H4 (cell line): ENCODE measurements at places on chromosomes 7 and 10.

GRCh38 chr10:119253433-119254174, 46.2 kb downstream of the GRK5 start:
- peak; percentile 87 for DNase-seq

GRCh38 chr10:117694190-117694589, 151.6 kb downstream of the EMX2 start:
- no peak for DNase-seq

- no peak for DNase-seq
Observed at GRCh38 chr7:147376192-147376591, 1214.4 kb upstream of the C7orf33 start.

DNA sequence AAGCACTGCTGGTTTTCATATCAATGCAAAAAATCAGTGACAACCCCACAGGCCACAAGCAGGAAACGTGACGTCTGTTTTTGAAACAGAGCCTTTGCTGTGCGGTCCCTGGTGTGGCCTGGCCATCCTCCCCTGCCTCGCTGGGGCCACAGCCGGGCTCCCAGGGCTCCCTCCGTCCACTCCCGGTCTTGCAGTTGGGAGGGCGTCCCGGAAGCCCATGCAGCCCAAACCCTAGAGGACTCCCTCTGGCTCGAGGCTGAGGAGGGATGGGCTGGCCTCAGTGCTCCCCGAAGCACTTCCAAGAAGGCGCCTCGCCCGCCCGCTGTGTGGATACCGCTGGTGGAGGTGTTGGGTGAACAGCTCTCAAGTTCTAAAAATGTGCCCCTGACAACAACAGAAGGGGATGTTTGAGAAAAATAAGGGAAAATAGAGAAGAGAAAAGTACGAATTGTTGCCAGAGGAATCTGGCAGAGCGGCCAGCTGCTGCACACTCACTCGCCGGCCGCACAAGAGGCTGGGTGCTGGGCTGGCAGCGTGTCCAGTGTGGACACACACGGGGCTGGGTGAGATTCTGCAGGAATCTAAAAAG, 73.5 kb downstream of the ZRANB1 start:
- no peak for DNase-seq

- no peak for DNase-seq
Observed at GRCh38 chr7:99829524-99830160, 1.8 kb downstream of the CYP3A43 start.

- no peak for DNase-seq
Observed at GRCh38 chr10:13871011-13871410, 284.2 kb downstream of the PRPF18 start.

GRCh38 chr7:137820677-137821420, 25.9 kb downstream of the DGKI start:
- no peak for DNase-seq

GRCh38 chr10:17425584-17426262, 28.7 kb downstream of the ST8SIA6 start:
- no peak for DNase-seq

DNA sequence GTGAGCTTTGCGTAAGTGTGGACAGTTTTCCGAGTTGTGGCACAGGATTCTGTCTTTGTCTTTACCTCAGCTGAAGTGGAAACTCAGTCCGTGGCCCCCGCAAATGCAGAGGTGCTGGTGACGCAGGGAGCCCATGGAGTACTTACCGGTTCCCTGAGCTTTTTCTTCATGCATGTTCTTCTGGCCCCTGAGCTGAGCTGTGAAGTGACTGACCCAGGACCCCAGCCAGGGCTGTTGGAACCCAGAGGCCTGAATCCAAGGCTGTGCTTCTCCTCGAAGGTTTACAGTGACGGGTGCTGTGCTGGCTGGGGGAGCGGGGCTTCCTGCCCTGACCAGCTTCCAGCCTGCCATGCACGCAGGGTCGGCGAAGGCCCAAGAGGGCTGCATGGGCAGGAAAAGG, 223.5 kb downstream of the GLRX3 start:
- no peak for DNase-seq

- DNase-seq: no peak
Observed at GRCh38 chr10:11073410-11073809, 55.7 kb downstream of the CELF2 start.

- DNase-seq: no peak
Observed at GRCh38 chr10:59104186-59104585, 72.3 kb upstream of the PHYHIPL start.

GRCh38 chr7:144866189-144866588, 30.3 kb upstream of the TPK1 start:
- no peak for DNase-seq

DNA sequence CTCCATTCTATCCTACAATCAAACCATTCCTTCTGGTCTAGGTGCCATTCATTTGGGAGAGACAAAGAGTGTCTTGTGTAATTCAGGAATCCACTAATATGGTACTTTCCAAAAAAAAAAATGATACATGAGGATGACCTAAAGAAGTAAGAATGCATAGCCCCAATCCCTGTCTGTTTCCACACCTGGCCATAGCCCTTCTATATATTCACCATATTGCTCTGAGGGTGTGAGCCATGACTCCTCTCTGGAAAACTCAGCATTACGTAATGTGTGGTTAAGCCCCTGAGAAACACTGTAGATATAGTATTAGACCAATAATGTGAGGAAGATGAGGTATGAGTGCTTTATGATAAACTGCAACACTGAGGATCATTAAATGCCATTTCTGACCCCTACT, 592.7 kb downstream of the INHBA start:
- DNase-seq: no peak

DNA sequence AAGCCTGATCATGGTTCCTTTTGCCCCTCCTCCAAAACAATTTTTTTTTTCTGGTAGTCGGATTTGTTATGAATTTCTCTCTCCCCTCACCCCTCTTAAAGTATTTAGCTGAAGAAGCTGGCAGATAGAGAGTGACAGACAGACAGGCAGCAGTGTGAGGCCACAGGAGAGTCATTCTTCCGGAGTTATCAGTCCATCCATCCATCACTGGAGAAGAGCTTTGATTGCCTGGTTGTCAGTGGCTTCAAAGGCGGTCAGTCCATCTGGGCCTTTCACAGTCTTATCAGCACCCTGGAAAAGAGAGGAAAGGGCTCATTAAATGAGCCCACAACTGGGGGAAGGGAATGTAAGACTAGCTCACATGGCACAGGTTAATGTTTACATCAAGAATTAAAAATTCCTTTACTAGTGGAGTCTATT, 47.4 kb downstream of the MTPN start:
- no peak for DNase-seq

DNA sequence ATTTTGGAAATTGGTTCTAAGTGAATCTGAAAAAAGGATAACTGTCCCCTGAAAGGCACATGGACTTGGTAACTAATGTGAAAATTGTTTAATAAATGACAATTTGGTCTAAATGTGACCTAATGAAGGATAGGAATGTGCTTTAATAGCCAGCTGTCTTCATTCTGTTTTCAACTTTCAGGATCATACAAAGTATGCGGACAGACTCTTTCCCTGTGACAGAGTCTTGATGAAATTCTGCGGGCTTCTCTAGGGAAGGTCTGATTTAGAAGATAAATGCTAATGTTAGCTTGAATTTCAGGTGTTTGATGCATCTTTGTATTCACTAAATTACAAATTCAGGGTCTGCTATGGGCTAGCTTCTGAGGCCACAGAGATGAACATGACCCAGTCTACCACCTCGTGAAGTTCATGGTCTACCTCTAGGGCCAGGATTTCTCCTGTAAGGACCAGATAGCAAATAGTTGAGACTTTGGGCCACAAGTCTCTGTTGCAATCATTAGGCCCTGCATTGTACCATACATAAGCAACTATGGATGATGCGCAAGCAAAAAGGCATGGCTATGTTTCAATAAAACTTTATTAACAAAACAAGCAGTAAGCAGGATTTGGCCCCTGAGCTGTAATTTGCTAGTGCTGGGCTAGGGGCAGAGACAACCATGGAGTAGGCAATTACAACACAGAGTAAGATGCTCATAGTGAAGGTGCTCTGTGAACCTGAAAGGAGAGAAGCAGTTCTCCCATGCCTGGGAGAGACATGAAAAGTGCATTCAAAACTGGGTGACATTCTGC, 368.6 kb downstream of the INHBA start:
- no peak for DNase-seq
